ENCODE measurements at places on chromosomes 11 and 22. TPM values are rescaled to one million over a fixed set of nuclear protein-coding genes. Genes with fewer than 3 reads are reported as not detected.

- H3K36me3 ChIP-seq: no peaks in the 10 kb centered on the region
- H3K4me3 ChIP-seq: no peak overlapping the region
- H3K4me1 ChIP-seq: no peaks in the 10 kb centered on the region
These were observed 14.2 kb downstream of the TP53I11 start for GRCh38 chr11:44936525-44936924.

DNA sequence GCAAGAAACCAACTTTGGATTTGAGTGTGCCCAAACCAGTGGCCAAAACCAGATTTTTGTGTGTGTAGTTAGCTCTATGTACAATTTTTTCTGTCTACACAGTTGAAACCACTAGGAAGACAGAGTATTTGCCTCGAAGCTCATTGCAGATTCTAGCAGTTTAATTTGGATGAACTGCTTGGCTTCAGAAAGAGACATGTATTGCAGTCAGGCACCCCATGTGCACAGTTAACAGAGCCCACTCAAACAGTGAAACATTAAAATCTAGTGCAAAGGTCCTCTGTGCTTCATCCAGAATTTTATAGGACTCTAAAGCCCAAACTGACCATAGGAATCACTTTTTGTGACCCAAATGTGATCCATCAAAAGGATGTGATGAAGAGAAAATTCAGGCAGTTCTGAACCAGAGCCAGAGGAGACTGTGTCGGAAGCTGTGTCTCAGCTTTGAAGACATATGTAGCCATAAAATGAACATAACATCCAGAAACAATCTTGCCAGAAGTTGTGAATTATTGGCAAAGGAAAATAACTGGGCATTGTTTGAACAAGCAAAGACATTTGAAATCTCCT is 82.7 kb downstream of the PANX1 start:
- H3K36me3 ChIP-seq: no peaks in the 10 kb centered on the region
- no peaks in the 10 kb centered on the region for H3K4me1 ChIP-seq
- H3K4me3 ChIP-seq: no peak overlapping the region
- no peaks in the 10 kb centered on the region for H3K27me3 ChIP-seq
- DNase-seq: no peak

- no peaks in the 10 kb centered on the region for H3K27me3 ChIP-seq
- H3K4me1 ChIP-seq: no peaks in the 10 kb centered on the region
- no peak for DNase-seq
- H3K27ac ChIP-seq: no peak overlapping the region
- H3K36me3 ChIP-seq: no peaks in the 10 kb centered on the region
- H3K4me3 ChIP-seq: no peak overlapping the region
These were observed 50.4 kb downstream of the ANO1 start for GRCh38 chr11:70128435-70128906.

DNA sequence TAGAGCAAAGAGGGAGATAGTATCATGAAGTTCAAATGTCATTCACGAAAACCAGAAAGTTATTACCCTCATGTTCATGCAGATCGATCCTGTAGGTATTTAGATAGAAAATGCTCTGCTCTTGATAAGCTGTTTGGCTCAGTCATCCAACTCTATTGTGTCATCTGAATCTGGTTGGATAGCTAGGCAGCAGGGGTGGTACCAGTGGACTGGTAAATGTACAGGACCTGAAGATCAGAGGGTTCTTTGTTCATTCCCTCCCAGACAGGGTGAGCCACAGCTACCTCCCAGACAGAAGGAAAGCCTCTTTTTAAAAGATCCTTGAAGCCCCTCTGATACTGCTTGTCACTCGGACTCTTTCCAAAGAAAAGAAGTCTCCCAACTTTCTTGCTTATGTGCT is 29.8 kb upstream of the DRD2 start:
- no peaks in the 10 kb centered on the region for H3K36me3 ChIP-seq
- DNase-seq: no peak
- no peak overlapping the region for H3K4me3 ChIP-seq
- H3K4me1 ChIP-seq: no peaks in the 10 kb centered on the region
- H3K27ac ChIP-seq: no peak overlapping the region

CHADL gene
- 27.5 TPM for total RNA-seq

DNA sequence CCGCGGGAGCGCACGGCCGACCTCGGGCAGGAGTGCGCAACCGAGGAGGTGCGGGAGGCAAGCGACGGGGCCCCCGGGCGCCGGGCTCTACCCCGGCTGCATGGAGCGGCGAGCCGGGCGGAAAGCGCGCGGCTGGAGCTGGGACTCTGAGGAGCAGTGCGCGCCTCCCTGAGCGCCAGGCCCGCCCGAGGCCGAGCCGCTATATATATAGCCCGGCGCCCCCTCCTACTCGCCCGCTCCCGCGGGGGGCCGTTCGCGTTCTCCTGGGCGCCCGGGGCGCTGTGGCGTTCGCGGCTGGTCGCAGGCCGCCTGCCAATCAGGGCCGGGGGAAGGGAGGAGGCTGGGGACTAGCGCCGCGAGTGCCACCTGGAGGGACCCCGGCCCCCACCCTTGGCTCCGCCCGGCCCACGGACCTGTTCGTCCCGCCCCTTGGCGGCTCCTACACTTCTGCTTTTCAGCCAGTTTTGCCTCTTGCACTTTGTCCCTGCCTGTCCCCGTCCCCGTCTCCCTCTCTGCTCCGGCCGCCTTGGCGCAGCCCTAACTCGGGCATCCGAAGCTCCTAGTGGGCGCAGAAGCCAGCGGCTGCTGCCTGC is at the start of gene FGF4:
Gene FGF4 (minus strand): TSS at position 179 of the 593 bp plus-strand sequence. CDS start 257 bp downstream, outside the sequence.
- H3K27me3 ChIP-seq: no peaks in the 10 kb centered on the region
- H3K4me3 ChIP-seq: peak within 1 kb of the TSS; percentile 48
- H3K36me3 ChIP-seq: no peaks in the 10 kb centered on the region
- DNase-seq: no peak
- no peak within 1 kb of the TSS for H3K27ac ChIP-seq

CASP5 gene
- total RNA-seq: not detected

- H3K27ac ChIP-seq: no peak overlapping the region
- no peaks in the 10 kb centered on the region for H3K36me3 ChIP-seq
- H3K27me3 ChIP-seq: no peaks in the 10 kb centered on the region
- H3K4me3 ChIP-seq: peak overlapping the region; percentile 55
These were observed 15.9 kb downstream of the RTN4RL2 start for GRCh38 chr11:57476047-57476756.

GRCh38 chr11:121514432-121515334 is 61.9 kb upstream of the SORL1-AS1 start:
- no peak for DNase-seq
- no peaks in the 10 kb centered on the region for H3K27me3 ChIP-seq
- H3K27ac ChIP-seq: no peak overlapping the region
- H3K36me3 ChIP-seq: no peaks in the 10 kb centered on the region

DNA sequence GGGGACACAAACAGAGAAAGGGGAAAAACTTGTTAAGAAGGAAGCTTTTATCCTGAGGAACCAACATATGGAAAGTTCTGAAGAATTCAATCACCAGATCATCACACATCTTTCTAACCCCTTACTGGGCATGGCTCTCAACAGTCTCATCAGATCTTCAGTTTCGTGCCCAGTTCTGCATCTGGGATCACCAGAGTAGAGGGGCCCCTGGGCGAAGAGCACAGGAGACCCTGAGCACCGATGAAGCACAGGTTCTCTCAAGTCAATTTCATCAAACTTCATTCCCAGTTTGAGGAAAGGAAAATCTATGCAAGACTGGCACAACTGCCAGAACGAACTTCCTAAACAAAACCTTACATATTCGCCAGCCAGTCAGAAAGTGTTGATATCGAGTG is 8.5 kb upstream of the PYGM start:
- no peak for DNase-seq
- H3K27ac ChIP-seq: no peak overlapping the region
- no peak overlapping the region for H3K4me3 ChIP-seq

GRCh38 chr11:69456712-69457111 is 24.8 kb upstream of the LINC01488 start:
- no peaks in the 10 kb centered on the region for H3K27me3 ChIP-seq
- no peaks in the 10 kb centered on the region for H3K4me1 ChIP-seq
- no peaks in the 10 kb centered on the region for H3K36me3 ChIP-seq
- DNase-seq: no peak
- no peak overlapping the region for H3K27ac ChIP-seq
- H3K4me3 ChIP-seq: no peak overlapping the region

- no peaks in the 10 kb centered on the region for H3K4me1 ChIP-seq
- no peaks in the 10 kb centered on the region for H3K27me3 ChIP-seq
- DNase-seq: no peak
- no peak overlapping the region for H3K4me3 ChIP-seq
These were observed 2.4 kb downstream of the LINC01488 start for GRCh38 chr11:69483691-69484426.

- no peak for DNase-seq
- no peak overlapping the region for H3K27ac ChIP-seq
- no peaks in the 10 kb centered on the region for H3K4me1 ChIP-seq
- no peaks in the 10 kb centered on the region for H3K27me3 ChIP-seq
- H3K4me3 ChIP-seq: no peak overlapping the region
These were observed 60.7 kb upstream of the MUC15 start for GRCh38 chr11:26632691-26633159.

GPHA2 gene
- total RNA-seq: not detected

GVQW3 gene
- total RNA-seq: 2.4 TPM

OTOG gene
- not detected for total RNA-seq

DNA sequence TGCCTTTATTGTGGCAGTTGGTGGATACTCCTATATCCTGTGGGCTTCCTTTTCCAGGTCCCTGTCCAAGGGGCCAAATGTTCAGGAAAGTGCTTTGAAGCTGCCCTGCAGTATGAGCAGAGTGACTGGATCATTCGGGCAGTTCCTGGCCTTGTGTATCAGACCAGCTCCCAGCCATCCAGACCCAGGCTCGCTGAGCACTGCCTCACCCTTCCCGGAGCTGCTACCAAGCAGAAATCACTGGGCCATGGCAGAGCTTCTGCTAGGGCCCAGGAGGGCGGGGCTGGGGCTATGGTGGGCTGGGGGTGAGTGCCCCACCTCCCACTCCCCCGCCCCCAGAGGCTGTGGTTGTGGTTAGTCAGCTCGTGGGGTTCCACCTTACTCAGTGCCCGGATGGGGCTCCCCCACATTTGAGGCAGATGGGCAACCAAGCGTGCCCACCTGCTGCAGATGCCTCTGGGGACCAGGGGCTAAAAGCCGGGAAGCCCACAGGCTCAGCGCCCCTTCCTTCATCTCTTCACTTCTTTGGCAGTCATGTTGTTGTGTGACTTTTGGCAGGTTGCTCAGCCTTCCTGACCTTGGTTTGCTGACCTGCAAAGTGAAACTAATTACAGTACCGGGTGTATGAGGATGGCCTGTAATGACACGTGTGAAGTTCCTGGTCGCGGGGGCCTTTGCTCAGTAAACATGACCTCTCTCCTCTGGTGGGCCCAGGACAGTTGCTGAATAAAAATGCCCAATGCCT is 2.1 kb upstream of the LRRC32 start:
- no peaks in the 10 kb centered on the region for H3K36me3 ChIP-seq
- DNase-seq: no peak
- no peaks in the 10 kb centered on the region for H3K27me3 ChIP-seq
- no peak overlapping the region for H3K4me3 ChIP-seq

PIWIL4 gene
- 7.2 TPM for total RNA-seq

DNA sequence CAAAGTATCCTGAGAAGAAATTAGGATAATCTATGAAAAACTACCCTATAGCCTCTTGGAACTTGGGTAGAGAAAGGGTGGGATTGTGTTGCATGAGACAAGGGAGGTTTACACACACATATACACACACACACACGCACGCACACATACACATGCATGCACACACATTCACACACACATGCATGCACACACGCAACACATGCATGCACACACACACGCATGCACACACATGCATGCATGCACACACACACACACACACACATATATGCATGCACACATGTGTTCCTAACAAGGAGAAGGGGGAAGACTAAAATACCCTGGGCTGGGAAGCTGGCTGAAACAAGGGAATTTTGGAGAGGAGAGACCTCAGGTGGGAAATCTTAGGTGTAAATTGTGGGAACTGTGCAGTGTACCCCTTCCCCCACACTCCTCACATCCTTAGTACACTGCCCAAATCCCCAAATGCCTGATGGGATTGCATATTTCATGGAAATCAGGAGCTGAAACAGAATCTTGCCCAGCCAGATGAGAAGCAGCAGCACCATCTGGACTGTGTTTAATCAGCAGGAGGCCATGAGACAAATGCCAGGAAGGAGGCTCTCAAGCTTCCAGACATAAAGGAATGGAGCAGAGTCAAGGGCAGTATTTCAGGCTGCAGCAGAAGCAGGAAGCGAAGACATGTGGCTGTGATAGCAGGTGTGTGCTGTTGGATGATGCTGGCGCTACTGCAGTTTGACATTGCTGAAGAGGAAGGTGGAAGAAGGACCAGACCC is 14.6 kb upstream of the POLD3 start:
- H3K4me1 ChIP-seq: no peaks in the 10 kb centered on the region
- H3K27ac ChIP-seq: no peak overlapping the region
- DNase-seq: no peak
- no peak overlapping the region for H3K4me3 ChIP-seq
- H3K36me3 ChIP-seq: no peaks in the 10 kb centered on the region

KCNE3 gene
- 5.7 TPM for total RNA-seq

GRCh38 chr22:49450498-49450897 is 377.2 kb downstream of the BRD1 start:
- no peaks in the 10 kb centered on the region for H3K4me1 ChIP-seq
- H3K27ac ChIP-seq: no peak overlapping the region
- H3K36me3 ChIP-seq: no peaks in the 10 kb centered on the region
- no peak for DNase-seq

APOBEC3G gene
- total RNA-seq: 13.2 TPM

- H3K36me3 ChIP-seq: no peaks in the 10 kb centered on the region
- no peak overlapping the region for H3K4me3 ChIP-seq
- no peak overlapping the region for H3K27ac ChIP-seq
- DNase-seq: no peak
- H3K4me1 ChIP-seq: no peaks in the 10 kb centered on the region
These were observed 23.9 kb upstream of the CD44 start for GRCh38 chr11:35114906-35115687.

DNA sequence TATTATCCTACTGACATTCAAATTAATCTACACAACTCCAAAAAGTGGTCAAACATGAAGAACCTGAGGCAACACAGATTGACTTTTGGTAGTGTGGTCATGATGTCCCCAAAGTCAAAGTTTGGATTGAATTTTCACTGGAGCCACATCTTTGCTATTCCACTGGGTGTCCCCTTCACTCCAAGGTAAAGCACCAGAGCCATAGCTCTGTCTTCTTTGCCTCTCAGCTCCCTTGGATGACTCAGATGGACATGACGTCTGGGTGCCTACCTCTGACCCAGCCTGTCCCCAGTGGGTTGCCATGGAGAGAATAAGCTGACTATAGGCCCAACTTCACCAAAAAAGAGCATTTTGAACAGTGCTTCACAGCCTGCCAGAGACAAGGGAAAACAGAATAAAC is 57.4 kb upstream of the ARHGAP42 start:
- H3K36me3 ChIP-seq: no peaks in the 10 kb centered on the region
- no peak for DNase-seq
- H3K4me1 ChIP-seq: peaks cover 9% of the 10 kb centered on the region

- H3K36me3 ChIP-seq: no peaks in the 10 kb centered on the region
- peaks cover 5% of the 10 kb centered on the region for H3K4me1 ChIP-seq
- no peak overlapping the region for H3K27ac ChIP-seq
- no peaks in the 10 kb centered on the region for H3K27me3 ChIP-seq
- H3K4me3 ChIP-seq: no peak overlapping the region
These were observed 16.3 kb downstream of the ADORA2A start for GRCh38 chr22:24443668-24444067.
